8988T (cell line): ENCODE measurements at places on chromosomes 7 and 10.
A peak's percentile ranks its signal among the peaks of the same experiment; 100 is the strongest.

DNA sequence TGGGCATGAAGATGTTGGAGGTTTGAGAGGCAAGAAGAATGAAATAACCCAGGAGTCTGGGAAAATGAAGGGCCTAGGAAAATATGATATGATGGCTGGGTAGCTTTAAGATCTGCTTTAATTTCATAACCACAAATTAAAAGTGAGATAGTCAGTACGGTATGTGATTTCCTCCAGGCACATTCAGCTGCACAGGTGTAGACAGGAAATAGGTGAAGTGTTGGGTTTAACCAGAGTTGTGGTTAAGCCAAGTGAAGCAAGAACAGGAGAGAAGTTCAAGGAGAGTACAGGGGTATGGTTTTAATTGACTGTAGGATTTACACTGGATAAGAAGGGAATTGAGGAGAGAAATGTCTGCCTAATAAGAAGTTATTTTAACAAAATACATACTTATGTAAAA, 2.6 kb downstream of the PNLIPRP3 start:
- DNase-seq = no peak

DNA sequence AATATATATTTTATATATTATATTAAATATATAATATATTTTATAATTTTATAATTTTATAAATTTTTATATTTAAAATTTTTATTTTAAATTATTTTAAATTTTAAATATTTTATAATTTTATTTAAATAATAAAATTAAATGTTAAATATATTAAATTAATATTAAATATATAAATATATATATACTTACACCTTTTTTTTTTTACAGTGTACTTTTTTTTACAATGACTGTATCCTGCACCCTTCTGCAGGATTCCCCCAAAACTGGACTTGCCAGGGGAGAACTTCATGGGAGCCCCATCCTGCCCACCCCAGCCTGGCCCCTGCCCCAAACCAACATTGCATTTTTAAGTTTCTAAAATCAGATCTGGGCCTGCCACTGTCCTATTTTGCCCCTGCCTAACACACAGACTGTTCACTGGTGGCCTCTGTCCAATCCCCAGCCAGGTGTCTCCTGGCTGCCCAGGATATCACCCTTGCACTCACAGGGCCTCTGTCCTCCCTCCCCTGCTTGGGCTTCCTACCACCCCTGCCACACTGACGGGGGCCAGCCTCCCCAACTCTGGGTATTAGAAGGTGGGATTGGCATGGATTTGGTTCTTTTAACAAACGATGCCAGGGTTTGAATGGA, 138.0 kb downstream of the ADCY1 start:
- DNase-seq = no peak

DNA sequence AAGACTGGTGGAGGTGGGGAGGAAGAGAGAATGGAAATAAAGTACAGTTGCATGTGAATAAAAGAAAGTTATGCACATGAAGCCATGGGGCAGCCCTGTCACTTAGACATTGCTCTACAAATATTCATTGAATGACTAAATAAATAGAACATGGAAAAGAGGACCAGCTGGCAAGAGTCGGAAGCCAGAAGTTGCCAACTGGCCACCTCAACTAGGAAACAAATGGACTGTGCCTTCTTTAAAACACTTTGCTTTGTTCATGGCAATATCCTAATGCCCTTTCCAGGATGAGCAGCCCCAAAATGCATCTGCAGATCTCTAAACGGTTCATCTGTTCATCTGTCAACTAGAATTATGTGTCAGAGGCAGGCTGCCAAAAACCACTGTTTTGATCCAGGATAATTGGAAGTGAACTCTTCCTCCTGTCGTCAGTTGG, 157.3 kb downstream of the NOC3L start:
- DNase-seq = no peak

DNA sequence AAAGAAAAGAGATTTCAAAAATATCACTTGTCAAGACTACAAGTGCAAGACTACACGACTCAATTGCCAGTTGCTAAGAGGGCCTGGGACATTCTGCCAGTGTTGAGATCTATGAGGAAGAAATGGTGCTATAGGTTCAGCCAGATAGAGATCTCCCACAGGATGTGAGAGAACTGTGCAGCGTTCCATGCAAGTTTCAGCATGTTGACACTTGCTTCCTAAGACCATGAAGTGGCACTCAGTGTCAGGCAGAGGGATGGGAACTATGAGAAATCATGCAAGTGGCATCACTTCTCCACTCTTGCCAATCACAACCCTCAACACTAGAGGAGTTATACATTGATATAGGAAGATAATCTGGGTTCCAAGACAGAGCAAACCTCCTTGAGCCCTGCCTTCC, 210.3 kb downstream of the CHRM2 start:
- no peak for DNase-seq

DNA sequence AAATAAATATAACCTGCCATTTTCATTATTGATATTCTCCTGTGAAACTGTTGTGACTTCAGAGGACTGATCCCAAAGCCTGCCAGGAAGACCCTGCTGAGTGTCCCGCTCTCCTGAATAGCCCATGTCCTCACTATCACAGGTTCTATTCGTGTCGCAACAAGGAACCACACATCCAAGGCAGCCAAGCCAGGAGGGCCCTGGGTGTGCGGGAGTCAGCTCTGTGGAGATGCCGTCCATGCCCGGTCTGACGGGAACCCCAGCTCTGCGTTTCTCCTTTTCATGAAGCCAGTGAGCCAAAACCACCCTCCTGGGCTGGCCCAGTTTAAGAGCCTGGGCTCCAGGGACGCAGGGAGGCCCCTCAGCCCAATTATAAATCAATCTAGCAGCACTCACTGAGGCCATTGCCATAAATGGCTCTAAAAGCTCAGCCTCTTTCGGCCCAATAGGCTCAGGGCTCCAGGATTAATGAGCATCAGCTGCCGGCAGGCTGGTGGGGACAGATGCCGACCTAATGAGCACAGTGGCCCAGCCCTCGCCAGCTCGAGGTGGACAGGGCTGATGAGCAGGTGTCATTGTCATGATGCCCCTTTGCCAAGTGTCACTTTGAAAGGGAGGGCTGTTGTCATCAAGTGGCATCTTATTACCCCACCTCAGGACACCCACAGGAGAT, 177.9 kb downstream of the PLXNA4 start:
- no peak for DNase-seq

DNA sequence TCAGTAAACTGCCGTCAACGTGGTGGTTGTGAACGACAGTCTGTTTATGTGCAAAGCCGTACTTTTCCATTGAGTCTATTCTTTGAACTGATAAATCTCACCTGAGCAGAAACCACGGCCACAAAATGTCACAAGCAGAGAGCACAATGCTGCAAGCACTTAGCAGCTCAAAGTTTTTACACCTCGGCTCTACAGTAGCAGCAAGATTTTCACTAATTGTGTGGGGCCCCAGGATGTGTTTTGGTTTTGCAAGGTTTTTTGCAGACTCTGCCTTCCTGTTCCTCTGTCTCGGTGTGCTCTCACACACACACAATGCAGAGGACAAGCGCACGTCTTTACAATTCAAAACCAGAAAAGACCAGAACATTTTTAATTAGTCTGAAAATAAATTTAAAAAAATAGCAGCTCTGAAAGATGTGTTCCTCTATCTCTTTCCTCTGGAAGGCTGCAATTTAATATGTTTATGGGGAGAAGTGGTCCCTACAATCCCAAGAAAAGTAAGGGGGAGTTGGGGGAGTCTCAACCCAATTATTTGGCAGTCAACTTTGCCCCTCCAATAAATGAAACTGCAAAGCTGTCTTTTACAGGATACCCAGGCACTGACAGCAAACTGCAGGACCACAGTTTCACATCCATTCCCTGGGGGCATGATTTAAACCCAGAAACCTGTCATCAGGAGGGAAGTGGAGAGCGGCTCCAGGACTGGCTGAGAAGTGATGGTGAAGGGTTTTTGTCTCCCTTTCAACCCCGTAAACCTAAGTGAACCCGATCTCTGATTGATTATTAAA, 73.8 kb upstream of the SFMBT2 start:
- DNase-seq = no peak

- no peak for DNase-seq
Measured at GRCh38 chr7:151233804-151234203, 1.5 kb downstream of the CHPF2 start.

DNA sequence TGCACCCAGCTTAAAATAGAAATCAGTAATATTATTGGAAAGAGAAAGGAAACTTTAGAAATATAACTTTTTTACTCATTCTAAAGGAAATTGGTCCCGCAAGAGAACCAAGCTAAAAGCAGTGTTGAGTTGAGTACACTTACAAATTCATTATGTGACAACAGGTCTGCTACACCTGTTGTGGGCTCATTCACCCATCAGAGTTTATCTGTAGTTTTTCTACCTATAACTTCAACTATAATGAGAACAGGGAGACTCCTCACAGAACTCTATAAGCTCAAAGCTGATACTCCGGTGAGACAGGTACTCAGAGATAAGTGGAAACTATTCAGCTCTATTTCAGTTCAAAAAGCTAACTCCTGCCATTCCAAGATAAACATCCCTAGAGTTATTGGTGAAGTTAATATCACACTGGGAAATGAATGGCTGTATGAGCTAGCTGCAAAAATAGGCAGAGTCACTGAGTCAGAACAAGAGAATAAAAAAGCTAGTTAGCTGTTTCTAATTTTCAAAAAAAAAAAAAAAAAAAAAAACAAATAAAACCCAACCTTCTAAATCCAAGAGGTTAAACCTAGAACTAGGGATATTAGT, 121.3 kb downstream of the PPP1R3A start:
- DNase-seq = no peak

DNA sequence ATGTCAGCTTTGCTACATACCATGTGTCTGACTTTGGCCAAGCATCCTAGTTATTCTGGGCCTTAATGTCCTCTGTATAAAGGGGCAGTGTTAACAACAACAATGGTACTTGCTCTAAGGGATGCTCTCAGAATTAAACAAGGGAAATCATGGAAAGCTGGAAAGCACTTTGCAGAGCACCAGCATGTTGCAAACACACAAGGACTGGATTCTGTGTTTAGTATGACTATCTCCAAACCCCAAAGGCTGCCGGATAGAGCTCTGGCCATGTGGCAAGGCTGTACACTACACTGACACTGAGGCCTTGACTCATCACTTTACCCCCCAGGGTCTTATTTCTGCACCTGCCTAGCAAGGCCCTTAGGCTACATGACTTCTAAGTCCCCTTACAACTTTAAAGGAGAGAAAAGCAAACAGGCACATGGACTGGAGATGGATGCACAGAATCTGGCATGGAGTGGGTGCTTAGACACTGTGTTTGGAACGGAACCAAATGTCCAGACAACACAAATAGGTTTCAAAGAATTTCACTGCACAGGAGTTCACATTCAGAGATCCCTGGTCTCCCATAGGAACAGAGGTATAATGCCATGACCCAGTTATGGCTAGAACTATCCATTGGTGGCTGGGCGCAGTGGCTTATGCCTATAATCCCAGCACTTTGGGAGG, 74.6 kb downstream of the FAM13C start:
- no peak for DNase-seq

DNA sequence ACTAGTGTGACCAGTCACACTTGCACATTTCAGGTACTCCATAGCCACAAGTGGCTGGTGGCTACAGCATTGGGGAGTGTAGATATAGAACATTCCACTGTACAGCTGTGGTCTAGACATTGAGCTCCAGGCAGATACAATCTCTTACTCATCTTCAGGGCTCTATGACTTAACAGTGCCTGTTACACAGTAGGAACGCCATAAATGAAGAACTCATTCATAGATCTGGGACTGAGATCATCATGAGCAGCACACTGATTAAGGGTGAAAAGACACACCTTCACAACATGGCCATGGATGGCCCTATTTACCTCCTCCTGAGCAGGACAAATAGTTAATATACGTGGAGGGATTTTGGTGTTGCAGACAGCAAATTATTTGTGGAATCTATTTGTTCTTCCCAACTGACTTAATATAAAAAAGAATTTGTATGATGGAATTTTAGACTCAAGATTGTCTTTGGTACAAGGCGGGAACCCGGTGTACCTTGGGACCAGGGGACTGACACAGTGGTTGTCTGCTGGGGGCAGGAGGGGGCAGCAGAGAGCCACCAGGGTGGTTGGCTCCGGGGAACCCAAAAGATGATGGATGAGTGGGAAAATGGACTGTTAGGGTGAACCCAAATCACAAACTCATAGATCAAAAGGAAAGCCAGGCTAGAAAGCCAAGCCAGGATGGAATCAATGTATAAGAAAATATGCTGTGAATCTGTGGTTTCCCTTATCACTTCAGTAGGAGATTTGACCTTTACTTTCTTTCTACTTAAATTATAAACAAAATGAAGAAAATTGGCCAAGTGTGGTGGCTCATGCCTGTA, 24.3 kb upstream of the CPA2 start:
- DNase-seq = peak; percentile 27

DNA sequence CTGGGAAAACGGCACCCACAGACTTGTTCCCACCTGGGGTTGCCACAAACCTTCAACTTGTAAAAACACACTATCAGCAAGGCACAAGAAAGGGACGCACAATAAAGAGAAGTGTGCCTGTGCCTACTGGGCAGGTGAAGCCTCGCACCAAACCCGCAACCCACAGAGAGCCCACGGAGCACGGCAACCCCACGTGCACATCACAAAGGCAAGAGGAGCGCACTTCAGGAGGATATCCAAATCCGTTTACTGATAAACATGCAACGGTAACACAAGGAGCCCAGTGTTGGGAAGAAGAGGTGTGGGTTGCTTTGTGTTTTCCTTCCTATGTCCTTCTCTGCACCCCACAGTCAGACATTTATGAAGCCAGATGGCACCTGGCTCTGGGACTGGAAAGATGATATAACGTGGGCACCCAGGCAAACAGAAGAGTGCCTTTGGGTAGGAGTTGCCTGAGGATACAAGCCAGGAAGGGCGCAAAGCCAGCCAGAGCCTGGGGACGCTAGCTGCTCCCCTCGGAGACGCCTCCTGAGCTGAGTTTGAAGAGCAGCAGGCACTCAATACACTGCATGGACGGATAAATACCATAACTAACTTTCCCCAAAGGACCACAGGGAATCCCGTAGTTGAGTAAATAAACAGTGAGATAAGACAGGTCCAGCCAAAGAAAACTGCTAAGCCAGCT, 41.6 kb downstream of the TCERG1L start:
- no peak for DNase-seq

DNA sequence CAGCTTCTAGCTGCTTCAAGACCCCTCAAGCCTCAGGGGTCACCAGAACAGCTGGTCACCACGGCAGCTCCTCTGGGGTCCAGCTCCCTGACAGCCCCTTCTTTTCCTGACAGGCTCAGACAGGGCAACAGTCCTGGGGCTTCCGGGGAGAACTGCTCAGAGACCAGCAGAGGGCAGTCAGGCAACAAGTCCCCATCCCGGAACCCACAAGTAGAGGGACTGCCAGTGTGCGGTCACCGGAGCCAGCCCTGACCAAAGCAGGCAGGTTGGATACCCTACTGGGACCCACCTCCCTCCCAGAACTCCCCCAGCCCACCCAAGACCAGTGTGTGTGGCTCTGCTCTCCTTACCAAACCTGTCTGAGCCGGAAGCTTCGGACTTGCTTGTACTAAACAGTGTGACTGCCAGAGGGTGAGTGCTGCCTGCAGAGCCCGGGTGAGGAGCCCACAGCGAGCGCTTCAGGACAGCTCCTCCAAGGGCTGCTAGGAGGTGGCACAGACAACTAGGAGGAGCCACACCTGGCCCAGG, 40.3 kb downstream of the YKT6 start:
- peak; percentile 90 for DNase-seq
